ENCODE measurements at places on chromosomes 7 and 10. TPM values are rescaled to one million over a fixed set of nuclear protein-coding genes. Genes with fewer than 3 reads are reported as not detected.

The CELF2 gene
- total RNA-seq: 82.4 TPM

The CDK1 gene
- 0.62 TPM for total RNA-seq

The TSPAN15 gene
- 58.4 TPM for total RNA-seq

The C10orf67 gene
- total RNA-seq: not detected

The PNLIPRP1 gene
- total RNA-seq: not detected

The IKZF5 gene
- total RNA-seq: 12.9 TPM

The ADO gene
- 21.2 TPM for total RNA-seq

The ADIRF gene
- total RNA-seq: 205 TPM

The RASA4B gene
- total RNA-seq: 8.0 TPM

The TRIP6 gene
- 92.1 TPM for total RNA-seq

The SHH gene
- not detected for total RNA-seq

The ELN gene
- 316 TPM for total RNA-seq

The TUBAL3 gene
- 0.62 TPM for total RNA-seq

The LIPM gene
- not detected for total RNA-seq

The TAS2R5 gene
- 0.47 TPM for total RNA-seq

The LEP gene
- total RNA-seq: not detected

The ACADSB gene
- 12.1 TPM for total RNA-seq

The CALHM1 gene
- total RNA-seq: not detected

The ZNF804B gene
- 0.13 TPM for total RNA-seq

The ZNF365 gene
- total RNA-seq: 1.6 TPM

The ADARB2 gene
- 1.5 TPM for total RNA-seq

The MRC1 gene
- total RNA-seq: 88.6 TPM

The SRRM3 gene
- total RNA-seq: 2.4 TPM

The DEPP1 gene
- total RNA-seq: 52.9 TPM

The CALML5 gene
- not detected for total RNA-seq

The CSTF2T gene
- total RNA-seq: 24.1 TPM

The MGMT gene
- 34.5 TPM for total RNA-seq
